ENCODE measurements at places on chromosomes 13 and 19.

DNA sequence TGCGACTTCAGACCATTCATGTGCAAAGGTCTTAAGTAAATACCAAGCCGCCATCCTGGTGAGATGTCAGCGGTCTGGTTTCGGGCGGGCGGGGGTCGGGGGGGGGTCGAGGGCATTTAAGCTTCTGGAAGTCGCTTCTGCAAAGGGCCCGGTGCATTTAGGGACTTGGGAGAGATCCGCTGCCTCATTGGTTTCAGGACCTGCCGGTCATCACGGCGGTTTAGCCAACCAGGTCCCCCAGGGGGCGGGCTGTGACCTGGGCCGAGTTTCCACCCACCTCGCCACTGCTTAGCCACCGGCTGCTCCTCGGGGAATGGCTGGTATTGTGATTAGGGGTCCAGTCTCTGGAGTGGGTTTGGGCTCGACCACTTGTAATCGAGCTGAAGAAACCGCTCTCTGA, 7.8 kb downstream of the ANKLE1 start:
- DNase-seq: no peak

GRCh38 chr19:1893791-1894190, 8.5 kb upstream of the ABHD17A start:
- no peak for DNase-seq

DNA sequence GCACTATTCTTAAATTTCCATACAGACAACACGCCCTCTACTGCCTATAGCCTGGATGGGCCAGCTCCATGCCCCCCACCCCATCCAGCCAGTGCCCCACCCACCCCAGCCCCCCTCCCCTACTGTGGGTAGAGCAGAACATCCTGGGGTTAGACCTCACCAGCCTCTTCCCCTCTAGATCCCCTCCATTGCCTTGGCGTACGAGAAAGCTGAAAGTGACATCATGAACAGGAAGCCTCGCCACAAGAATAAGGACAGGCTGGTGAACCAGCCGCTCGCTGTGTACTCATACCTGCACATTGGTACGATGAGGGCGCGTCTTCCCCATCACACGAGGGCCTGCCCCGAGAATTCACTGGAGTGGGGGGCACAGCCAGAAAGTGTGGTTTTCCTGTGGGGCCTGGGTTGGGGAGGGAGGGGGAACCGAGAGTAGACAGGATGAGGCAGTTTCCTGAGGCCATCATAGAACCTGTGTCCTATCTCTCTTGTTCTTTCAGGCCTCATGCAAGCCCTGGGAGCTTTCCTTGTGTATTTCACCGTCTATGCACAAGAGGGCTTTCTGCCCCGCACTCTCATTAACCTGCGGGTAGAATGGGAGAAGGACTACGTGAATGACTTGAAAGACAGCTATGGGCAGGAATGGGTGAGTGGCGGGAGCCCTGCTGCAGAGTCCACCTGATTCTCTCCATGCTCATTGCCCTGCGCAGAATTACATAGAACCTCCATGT, 29.1 kb downstream of the ATP12A start:
- peak; percentile 45 for DNase-seq

- no peak for DNase-seq
Measured at GRCh38 chr19:37926711-37927110, 19.7 kb downstream of the SIPA1L3 start.

DNA sequence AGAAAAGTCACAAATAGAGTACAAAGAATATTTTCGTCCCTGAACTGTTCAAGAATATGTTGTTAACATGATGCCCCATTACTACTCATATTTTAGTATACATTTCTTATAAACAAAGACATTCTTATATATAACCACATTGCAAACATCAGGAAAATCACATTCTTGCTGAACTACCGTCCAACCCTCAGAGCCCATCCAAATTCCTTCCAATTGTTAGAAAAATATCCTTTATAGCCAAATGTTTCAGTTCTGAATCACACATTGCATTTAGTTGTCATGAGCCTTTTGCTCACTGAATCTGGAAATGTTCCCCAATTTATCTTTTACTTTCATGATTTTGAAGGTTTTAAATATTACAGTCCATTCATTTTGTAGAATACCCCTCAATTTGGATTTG, 467.8 kb upstream of the ARGLU1 start:
- DNase-seq: no peak

DNA sequence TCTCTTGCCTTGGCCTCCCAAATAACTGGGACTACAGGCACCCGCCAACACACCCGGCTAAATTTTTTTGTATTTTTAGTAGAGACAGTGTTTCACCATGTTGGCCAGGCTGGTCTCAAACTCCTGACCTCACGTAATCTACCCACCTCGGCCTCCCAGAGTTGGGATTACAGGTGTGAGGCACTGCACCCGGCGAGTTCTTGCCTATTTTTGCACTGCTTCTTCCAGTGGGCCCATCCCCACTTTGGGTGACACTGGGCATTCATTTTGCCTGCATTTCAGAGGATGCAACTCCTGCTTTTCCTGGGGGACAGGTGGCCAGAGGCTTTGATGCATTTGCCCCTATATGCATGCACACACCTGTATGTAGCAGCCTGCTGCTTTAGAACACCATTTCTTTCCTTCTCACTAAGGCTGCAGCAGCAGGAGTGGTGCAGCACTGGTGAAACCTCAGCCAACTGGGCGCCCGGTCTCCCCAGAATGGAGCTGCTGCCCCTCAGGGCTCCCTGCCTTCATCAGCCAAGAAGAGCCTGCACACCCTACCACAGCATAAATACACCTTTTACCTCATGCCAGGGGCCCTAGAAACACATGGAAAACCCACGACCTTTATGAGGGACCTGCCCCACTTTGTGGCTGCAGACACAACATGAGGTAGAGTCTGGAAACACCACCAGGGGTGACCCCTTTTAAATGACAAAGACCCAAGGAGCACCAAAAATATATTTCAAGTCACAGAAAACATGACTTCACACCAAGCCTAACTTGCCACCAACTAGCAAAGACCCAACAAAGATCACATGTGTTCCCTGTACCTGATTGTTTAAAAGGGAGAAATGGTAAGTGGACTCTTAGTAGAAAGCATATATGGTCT, 36.8 kb upstream of the POP4 start:
- no peak for DNase-seq

- no peak for DNase-seq
Measured at GRCh38 chr13:51234676-51235075, 12.5 kb downstream of the FAM124A start.

DNA sequence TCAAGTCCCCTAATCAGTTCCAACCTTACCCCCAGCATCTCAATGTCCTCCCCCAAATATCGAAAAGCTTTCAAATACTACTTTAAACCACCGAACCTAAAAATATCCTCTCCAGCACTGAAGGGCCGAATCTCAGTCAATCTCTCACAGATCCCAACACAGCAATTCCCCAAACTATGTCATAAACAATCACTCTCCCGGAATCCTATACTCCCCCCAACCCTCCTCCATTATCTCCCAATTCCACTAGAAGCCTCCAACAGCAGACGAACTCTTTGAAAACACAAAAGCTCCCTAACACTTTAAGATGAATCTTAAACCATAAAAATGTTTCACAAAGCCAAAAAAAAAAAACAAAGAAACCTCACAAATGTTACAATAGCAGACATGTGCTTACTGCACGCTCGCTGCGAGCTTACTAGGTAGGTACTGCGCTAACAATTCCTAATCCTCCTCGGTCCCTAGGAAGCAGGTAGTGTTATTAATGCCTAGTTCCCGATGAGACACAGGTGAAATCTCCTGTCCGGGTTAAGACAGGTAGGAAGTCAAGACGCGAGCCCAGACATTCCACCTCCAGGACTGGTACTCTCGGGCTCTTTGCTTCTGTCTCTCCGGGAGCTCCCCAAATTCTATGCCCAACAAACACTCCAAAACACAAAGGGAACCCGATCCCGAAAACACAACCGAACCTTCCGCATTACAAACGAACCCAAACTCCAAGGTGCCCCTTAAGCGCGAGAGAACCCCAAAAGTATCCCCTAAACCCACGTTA, 14.2 kb downstream of the FBXO46 start:
- no peak for DNase-seq

DNA sequence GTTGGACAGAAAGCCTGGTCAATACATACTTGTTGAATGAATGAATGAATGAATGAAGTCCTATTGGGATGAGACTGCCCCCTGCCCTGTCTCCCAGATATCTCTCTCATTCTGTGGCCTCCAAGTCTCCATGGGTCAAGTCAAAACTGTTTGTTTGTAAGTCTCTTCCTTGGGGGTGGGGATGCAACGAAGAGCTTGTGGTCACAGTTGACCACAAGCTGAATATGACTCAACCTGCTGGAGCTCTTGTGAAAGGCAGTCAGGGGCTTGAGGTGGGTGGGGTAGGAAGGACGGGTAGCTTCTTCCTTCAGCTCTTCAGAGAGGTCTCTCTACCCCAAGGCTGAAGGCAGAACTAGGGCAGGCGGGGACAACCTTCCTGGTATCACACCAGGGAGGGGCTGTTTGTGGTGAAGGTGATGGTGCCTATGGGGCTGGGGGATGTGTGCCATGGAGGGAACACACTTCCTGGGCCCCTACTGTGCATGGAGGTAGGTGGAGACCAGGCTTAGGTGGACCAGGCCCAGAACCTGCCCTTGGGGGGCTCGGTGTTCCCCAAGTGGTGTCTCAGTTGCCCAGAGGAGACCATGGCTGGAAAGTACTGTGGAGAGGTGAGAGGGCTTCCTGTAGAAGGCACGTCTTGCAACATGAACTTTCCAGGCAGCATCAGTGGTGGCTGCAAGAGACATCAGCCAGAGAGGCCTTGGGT, 8.0 kb downstream of the MYO1F start:
- peak; percentile 71 for DNase-seq

DNA sequence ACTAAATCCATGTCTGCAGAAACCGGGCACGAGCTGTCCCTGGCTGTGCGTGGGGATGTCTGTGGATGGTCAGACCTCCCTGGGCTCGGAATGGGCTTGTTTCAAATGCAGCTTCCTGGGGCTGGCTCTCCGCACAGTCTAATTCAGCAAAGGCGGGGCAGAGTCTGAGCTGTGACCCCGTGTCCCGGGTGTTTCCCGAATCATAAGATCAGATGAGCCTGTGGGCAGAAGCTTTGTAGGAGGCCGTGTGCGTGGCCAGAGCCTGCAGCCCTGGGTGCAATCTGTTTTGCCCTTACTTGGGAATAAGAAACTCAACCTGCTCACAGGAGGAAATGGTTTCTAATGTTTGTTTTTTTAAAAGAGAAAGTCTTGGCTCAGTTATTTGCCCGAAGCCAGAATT, 13.9 kb upstream of the GNA11 start:
- no peak for DNase-seq

GRCh38 chr13:94170145-94170571, 309.3 kb downstream of the DCT start:
- no peak for DNase-seq

GRCh38 chr13:98722958-98723357, 29.5 kb downstream of the SLC15A1 start:
- no peak for DNase-seq

DNA sequence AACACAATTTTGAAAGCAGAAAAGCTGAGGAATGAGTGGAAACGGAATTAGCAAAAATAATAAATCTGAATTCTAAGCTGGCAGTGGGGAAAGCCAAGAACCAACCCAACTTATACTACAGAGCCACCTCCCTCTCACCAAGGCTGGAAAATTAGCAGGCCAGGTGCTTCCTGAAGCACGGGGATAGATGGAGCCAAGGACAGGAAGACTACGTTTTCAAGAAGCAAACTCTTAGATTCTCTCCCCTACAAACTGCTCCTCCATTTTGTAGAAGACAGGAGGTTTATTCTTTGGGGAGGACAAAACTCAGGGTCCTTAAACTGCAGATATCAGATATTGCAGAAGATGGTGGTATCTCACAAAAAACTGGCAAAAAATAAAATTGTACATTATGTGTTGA, 8.8 kb downstream of the CCDC70 start:
- DNase-seq: no peak

GRCh38 chr13:110617321-110618072, 2.2 kb downstream of the NAXD start:
- DNase-seq: no peak

DNA sequence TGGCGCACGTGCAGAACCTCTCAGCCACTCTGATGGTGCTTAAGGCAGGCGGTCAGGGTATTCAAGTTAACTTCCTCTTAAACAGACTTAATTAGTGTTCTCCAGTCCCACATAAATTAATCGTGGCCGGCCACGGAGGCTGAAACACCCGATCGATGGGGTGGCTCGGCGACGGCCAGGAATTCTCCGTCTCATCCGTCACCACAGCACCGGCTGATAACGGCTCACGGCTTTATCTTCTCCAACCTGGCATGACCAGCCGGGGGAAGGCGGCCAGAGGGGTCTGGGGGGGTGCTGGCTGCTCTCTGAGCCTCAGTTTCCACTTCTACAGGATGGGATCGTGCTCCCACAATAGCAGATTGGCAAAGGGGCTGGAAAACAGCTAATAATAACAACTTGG, 32.6 kb upstream of the TCF3 start:
- DNase-seq: no peak

- DNase-seq: no peak
Measured at GRCh38 chr13:40272776-40273139, 393.7 kb downstream of the FOXO1 start.

DNA sequence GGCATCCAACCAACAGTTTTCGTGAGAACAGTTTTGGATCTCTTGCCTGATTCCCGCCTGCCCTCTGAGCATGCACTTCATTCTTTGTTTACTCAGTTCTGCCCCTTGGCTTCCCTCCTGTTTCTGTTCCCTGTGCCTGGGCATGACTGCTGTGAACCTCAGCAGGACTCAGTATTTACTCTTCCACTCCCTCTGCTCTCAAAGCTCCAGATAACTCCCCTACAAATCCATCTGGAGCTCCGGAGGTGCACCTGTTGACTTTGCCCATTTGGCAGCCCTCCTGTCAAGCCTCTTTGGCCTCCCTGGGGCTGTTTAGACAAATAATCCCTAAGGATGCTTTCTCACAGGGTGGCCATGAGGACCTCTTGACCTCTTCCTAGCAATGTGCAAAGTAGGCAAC, 34.2 kb upstream of the ARGLU1 start:
- DNase-seq: no peak

GRCh38 chr13:48919751-48920150, 56.0 kb upstream of the FNDC3A start:
- no peak for DNase-seq

DNA sequence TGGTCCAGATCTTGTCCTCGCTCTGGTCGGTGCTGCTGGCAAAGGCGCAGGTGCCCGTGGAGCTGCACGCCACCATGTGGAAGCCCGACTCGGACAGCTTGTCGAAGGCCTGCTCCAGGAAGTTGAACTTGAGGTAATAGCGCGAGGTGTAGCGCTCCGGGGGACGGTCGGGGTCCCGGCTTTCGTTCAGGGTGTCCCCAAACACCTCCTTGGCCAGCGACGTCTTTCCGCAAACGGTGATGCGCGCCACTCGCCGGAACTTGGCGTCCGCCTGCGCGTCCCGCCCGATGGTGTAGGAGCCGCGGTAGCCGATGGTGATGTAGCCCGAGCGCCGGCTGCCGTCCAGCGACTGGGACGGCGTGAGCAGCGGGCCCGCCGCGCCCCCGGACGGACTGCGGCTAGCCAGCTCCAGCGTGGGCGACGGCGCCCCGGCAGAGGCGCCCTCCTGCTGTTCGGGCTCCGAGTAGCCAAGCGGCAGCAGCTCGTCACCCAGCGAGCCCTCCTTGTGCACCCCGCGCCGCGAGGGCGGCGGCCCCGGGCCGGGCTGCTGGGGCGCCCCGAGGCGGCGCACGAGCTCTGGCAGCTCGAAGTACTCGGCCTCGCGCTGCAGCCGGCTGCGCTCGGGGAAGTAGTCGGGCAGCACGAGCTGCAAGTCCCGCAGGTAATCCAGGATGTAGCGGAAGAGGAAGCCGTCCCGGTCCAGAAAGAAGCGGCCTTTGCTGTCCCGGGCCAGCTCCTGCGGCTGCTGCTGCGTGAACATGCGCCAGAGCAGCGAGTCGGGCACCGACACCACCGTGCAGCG, 801 bp downstream of the KCTD12 start:
- peak; percentile 22 for DNase-seq

GRCh38 chr13:97394542-97394941, 39.4 kb upstream of the RAP2A start:
- DNase-seq: no peak
